Kidney (tissue), 22 donors: ENCODE measurements at places on chromosomes 5 and 9. TPM values are rescaled to one million over a fixed set of nuclear protein-coding genes. Genes with fewer than 3 reads are reported as not detected.

FAM78A gene
- total RNA-seq, result 6.1 TPM

- no peak overlapping the region for H3K4me3 ChIP-seq
- H3K36me3 ChIP-seq, result no peaks in the 10 kb centered on the region
- no peak for DNase-seq
- no peaks in the 10 kb centered on the region for H3K27me3 ChIP-seq
- no peaks in the 10 kb centered on the region for H3K4me1 ChIP-seq
Observed at GRCh38 chr5:134948911-134949310, 18.8 kb upstream of the CATSPER3 start.

DNA sequence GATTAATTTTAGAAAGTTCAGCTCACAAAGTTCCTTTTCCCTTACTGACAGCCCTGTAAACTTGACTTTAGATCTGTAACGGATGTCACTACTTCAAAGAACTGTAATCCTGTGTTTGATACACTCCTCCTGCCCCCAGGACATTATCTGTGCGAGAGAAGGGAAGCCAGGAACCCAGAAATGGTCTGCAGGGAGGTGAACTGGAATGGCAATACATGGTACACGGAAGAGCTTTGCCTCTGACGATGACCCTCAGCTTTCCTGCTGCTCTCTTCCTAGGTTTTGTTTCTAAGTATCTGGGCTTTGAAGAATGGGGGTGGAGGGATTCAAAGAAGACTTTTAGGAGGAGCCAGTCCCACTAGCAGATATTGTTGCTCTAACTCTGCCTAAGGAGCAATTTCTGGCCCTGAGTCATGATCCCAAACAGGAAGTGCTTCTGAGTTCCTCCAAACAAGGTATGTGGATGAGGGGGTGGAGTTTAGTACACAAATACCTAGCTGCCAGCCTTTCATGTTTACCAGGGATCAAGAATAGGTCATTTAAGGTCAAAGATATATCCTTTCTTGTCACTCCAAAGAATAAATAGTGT is 43.4 kb upstream of the TMC1 start:
- no peaks in the 10 kb centered on the region for H3K36me3 ChIP-seq
- peak overlapping the region; percentile 34 for H3K27ac ChIP-seq
- peak; percentile 46 for DNase-seq
- H3K27me3 ChIP-seq, result no peaks in the 10 kb centered on the region
- H3K4me1 ChIP-seq, result no peaks in the 10 kb centered on the region

- H3K4me3 ChIP-seq, result no peak overlapping the region
- no peaks in the 10 kb centered on the region for H3K27me3 ChIP-seq
- no peak for DNase-seq
- no peaks in the 10 kb centered on the region for H3K4me1 ChIP-seq
- no peak overlapping the region for H3K27ac ChIP-seq
- no peaks in the 10 kb centered on the region for H3K36me3 ChIP-seq
Observed at GRCh38 chr5:69242215-69242927, 7.7 kb downstream of the CDK7 start.

DNA sequence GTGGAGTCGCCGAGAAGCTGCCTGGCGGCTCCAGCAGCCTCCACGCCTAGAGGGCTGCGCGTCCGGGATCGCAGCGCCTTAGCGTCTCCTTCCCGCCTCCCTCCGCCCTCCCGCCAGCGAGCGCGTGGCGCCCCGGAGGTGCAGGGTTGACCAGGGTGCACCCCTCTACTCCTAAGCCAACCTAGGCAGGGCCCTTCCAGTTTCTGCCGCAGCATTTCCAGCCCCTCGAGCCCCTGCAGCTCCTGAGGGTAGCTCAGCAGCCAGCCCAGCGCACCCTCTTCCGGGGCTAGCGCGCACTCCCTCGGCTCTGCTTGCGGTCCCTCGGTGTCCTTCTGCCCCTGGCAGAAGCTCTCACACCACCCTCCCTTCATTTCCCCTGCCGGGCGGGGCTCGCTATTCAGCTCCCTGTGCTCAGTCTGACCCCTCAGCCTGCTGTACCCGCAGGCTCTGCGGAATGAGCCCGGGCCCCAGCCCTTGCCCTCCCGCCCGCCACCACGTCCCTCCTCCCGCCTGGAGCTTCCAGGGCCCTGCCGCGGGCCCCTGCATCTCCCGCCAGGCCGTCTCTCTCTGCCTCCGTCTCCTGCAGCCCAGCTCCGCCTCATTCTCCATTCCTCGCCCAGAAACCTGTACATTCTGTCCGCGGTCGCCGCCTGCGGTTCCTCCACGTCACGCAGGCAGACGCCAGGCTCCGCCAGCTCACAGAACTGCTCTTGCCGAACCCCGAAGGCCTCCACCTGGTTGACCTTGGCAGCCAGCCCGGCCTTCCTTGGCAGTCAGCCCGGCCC is 61.8 kb downstream of the SPATA31C2 start:
- H3K36me3 ChIP-seq, result no peaks in the 10 kb centered on the region
- H3K4me1 ChIP-seq, result no peaks in the 10 kb centered on the region
- peak overlapping the region; percentile 84 for H3K27ac ChIP-seq

PCA3 gene
- not detected for total RNA-seq

DNA sequence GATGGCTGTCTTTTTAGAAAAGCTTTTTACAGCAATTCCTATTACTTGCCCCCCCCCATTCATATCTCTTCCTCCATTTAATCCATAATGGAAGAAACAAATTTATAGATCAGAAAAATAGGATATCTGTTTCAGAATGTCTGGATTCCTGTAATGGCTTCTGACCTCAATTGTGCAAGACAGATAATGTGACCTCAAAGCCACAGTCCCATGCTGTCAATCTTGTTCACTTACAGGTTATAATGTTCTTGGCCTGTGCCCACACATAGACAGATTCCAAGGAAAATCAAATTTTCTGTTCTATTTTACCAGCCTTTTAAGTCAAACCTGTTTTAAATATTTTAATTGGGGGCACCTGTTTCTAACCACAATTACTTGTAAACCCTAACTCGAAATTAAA is 143.4 kb downstream of the ENTREP1 start:
- no peaks in the 10 kb centered on the region for H3K4me1 ChIP-seq
- H3K4me3 ChIP-seq, result no peak overlapping the region
- no peak overlapping the region for H3K27ac ChIP-seq
- no peaks in the 10 kb centered on the region for H3K36me3 ChIP-seq

- peaks cover 6% of the 10 kb centered on the region for H3K4me1 ChIP-seq
- H3K4me3 ChIP-seq, result no peak overlapping the region
- DNase-seq, result no peak
- no peak overlapping the region for H3K27ac ChIP-seq
Observed at GRCh38 chr5:922436-923280, 30.0 kb downstream of the TRIP13 start.

DNA sequence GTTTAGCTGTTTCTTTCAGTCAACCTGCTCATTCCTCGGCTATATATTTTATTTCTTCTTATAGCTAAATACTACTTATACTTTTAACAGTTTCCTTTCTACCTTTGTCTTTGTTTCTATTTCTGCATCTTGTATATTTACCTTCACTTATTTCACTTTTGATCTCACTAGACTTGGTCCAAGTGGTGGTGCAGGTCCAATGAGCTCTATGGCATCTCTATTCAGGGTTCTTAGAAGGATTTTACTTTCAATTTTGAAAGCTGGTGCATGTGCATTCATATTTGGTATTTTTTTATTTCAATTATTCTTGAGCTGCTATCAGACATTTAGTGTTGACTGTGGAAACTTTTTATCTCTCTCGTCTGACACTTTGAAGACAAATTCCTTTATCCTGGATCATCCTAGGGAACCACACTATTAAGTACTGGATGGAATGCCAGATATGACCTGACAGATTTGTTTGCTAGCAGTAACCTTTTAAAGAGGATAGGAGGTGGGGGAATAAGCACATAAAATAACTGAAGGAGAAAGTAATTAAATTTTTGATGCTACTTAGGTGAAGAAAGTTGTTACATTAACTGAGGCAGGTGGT is 123.1 kb upstream of the PJA2 start:
- H3K4me3 ChIP-seq, result no peak overlapping the region
- no peak for DNase-seq
- H3K36me3 ChIP-seq, result no peaks in the 10 kb centered on the region
- H3K4me1 ChIP-seq, result no peaks in the 10 kb centered on the region
- no peak overlapping the region for H3K27ac ChIP-seq
- no peaks in the 10 kb centered on the region for H3K27me3 ChIP-seq

NDUFS6 gene
- 31.1 TPM for total RNA-seq

DNA sequence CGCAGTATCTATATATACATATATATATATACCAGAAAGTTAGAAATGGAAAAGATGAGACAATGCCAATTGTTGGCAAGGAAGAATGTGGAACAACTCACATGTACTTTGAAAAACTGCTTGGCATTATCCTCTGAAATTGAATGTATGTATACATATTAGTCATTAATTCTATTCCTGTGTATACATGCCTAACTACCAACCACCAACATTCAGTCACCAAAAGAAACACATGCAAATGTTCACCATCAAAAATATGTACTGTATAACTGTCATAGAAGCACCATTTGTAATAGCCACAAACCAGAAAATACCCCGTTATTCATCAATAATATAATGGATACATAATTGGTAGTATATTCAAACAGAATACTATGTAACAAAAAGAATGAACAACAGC is 330.2 kb upstream of the GRAMD2B start:
- no peaks in the 10 kb centered on the region for H3K27me3 ChIP-seq
- no peak overlapping the region for H3K4me3 ChIP-seq
- H3K36me3 ChIP-seq, result no peaks in the 10 kb centered on the region
- H3K4me1 ChIP-seq, result no peaks in the 10 kb centered on the region
- no peak for DNase-seq
- no peak overlapping the region for H3K27ac ChIP-seq

DNA sequence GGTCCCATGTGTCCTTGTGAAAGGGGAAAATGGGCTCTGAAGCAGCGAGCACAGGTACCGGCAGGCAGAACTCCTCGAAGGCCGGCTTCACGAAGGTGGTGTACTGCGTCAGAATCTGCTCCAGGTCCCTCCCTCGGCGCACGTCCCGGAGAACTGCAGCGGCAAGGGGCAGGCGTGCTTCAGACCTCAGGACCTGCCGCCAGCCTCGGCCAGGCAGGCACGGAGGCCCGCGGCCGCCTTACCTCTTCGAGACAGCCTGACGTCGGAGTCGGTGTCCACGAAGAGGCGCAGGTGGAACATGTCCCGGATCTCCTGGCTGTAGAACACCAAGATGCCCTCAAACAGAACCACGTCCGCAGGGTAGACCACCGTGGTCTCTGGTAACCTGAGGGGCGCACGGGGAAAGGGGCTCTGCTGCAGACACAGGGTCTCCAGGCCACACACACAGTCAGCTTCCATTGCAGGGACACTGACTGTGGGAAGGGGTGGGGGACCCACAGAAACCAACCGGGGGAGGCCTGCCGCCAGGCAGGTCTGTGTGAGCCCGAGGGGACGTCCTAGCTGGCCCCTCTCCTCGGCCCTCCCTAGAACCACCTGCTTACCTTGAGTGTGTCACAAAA is 2.1 kb downstream of the UCK1 start:
- H3K4me3 ChIP-seq, result no peak overlapping the region
- H3K36me3 ChIP-seq, result peaks cover 2% of the 10 kb centered on the region
- H3K4me1 ChIP-seq, result no peaks in the 10 kb centered on the region
- no peaks in the 10 kb centered on the region for H3K27me3 ChIP-seq
- DNase-seq, result no peak

GRCh38 chr5:157562111-157562581 is 13.4 kb downstream of the ADAM19 start:
- H3K4me1 ChIP-seq, result no peaks in the 10 kb centered on the region
- no peak overlapping the region for H3K4me3 ChIP-seq
- no peaks in the 10 kb centered on the region for H3K36me3 ChIP-seq
- H3K27me3 ChIP-seq, result no peaks in the 10 kb centered on the region

RMRP gene
- total RNA-seq, result 36,256 TPM

GRCh38 chr5:116834796-116835515 is 260.3 kb upstream of the SEMA6A start:
- no peaks in the 10 kb centered on the region for H3K36me3 ChIP-seq
- H3K4me1 ChIP-seq, result no peaks in the 10 kb centered on the region
- no peak overlapping the region for H3K27ac ChIP-seq
- H3K27me3 ChIP-seq, result no peaks in the 10 kb centered on the region

- peaks cover under 1% of the 10 kb centered on the region for H3K27me3 ChIP-seq
Observed at GRCh38 chr9:34376596-34377403, at the start of gene MYORG. TSS of gene MYORG (minus strand) at chr9:34376898. CDS start at chr9:34372943, 3,955 bp downstream.

DNA sequence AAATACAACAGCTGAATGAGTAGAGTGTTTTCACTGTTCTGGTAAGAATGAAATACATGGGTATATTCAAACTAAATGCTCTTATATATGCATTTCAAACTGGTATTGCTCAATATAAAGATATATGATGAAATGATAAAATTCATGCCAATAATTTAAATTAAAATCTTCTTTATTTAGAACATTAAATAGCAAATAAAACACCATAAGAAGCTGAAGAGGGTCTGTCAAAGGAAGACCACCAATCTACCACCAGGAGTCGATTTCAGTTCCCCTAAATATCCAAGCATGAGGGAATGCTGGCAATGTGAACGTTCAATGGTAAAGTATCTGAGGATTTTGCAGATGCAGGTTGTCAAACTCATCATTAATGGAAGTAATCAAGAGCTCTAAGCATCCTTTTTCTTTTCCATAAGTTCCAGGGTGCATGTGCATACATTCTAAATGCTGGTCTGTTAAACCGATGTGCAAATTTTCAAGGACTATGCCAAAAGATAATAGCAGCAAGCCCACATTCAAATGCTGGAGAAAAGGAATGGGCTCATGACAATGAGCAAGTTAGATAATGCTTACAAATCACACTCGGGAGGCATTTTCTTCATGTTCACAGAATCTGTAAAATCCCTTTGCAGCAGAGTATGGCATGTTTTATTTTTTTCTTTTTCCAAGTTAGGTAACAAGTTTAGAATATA is 118.8 kb upstream of the MTAP start:
- no peak overlapping the region for H3K4me3 ChIP-seq
- no peaks in the 10 kb centered on the region for H3K36me3 ChIP-seq
- DNase-seq, result no peak
- no peaks in the 10 kb centered on the region for H3K4me1 ChIP-seq

P4HA2 gene
- 32.5 TPM for total RNA-seq

PRDM9 gene
- total RNA-seq, result not detected

TUBB4B gene
- total RNA-seq, result 258 TPM

COL23A1 gene
- 8.7 TPM for total RNA-seq

ZNF354C gene
- 6.9 TPM for total RNA-seq

APBA1 gene
- 5.1 TPM for total RNA-seq

GRCh38 chr5:140480310-140481014 is 67.0 kb upstream of the EIF4EBP3 start:
- no peaks in the 10 kb centered on the region for H3K27me3 ChIP-seq
- H3K27ac ChIP-seq, result no peak overlapping the region
- DNase-seq, result no peak

C9 gene
- total RNA-seq, result 4.5 TPM

GRCh38 chr5:110371011-110371724 is 355.3 kb downstream of the TMEM232 start:
- H3K4me1 ChIP-seq, result no peaks in the 10 kb centered on the region
- no peak overlapping the region for H3K4me3 ChIP-seq
- no peak overlapping the region for H3K27ac ChIP-seq
- no peak for DNase-seq

DNA sequence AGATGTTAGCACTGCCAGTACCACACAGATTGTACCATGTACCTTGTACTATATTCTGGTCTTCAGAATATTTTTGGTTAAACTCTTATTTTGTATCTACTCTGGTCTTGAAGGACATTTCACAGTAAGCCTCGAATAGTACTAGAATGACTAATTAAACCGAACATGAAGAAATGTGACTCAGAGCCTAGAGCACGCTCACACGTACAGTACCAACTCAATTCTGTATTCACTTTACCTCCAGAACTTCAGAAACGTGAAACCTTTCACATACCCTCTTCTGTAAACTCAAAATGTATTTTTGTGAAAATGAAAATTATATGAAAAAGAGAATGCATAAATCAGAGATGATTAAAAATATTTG is 112.8 kb downstream of the MVB12B start:
- no peaks in the 10 kb centered on the region for H3K27me3 ChIP-seq
- no peak for DNase-seq
- no peak overlapping the region for H3K27ac ChIP-seq
- no peaks in the 10 kb centered on the region for H3K4me1 ChIP-seq
